ENCODE measurements at places on chromosomes 3 and 15.

DNA sequence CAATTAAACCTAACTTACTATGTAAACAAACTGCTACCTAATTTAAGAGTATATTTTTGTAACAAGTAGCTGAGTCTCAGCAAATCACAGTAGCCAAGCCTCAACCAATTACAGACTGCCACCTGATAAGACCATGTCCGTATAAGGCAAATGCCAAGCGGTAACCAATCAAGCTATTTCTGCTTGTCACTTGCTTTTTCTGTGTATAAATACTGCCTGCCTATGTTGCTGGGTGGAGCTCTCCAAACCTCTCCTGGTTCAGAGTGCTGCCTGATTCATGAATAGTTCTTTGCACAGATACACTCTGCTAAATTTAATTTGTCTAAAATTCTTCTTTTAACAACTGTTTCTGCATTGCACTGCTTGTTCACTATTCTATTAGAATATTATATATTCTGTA lies 42.6 kb downstream of the ZNF148 start:
- DNase-seq: no peak

DNA sequence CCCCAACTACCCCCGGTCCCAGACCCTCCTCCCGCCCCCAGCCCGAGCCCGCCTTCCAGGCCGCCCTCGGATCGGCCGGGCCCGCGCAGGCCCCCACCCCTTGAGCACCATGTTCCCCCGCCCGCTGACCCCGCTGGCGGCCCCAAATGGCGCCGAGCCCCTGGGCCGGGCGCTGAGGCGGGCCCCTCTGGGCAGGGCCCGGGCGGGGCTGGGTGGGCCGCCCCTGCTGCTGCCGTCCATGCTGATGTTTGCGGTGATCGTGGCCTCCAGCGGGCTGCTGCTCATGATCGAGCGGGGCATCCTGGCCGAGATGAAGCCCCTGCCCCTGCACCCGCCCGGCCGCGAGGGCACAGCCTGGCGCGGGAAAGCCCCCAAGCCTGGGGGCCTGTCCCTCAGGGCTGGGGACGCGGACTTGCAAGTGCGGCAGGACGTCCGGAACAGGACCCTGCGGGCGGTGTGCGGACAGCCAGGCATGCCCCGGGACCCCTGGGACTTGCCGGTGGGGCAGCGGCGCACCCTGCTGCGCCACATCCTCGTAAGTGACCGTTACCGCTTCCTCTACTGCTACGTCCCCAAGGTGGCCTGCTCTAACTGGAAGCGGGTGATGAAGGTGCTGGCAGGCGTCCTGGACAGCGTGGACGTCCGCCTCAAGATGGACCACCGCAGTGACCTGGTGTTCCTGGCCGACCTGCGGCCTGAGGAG lies 472 bp downstream of the CHST14 start:
- peak; percentile 39 for DNase-seq

DNA sequence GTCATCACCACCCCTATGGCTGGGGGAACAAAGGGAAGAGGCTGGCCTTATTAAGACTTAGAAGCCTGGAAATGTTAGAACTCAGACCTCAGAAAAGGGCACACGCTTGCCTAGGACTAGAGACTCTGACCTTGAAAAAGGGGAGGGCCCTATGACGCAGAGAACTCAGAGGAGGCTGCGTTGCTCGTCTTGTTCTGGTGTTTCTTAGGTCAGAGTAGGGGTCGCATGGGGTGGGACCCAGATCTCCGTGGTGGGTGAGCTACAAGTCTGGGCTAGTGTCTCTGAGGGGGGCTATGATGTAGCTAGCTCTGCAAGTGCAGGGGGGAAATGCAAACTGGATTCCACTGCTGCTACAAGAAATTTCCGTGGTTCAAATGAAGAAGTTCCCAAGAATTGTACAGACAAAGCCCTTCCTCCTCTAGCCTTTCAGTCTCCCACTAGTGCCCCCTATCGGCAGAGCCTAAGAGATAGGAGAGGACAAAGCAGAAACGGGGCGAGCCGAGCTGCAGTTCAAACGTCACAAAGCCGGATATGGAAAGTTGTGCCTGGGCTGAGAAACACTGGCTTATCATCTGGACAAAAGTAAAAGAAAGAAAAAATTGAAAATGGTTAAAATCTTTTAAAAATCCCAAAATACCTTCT lies 392.9 kb upstream of the ROBO2 start:
- DNase-seq: no peak

- no peak for DNase-seq
These were observed 114.8 kb downstream of the BBX start for GRCh38 chr3:107637416-107638183.

DNA sequence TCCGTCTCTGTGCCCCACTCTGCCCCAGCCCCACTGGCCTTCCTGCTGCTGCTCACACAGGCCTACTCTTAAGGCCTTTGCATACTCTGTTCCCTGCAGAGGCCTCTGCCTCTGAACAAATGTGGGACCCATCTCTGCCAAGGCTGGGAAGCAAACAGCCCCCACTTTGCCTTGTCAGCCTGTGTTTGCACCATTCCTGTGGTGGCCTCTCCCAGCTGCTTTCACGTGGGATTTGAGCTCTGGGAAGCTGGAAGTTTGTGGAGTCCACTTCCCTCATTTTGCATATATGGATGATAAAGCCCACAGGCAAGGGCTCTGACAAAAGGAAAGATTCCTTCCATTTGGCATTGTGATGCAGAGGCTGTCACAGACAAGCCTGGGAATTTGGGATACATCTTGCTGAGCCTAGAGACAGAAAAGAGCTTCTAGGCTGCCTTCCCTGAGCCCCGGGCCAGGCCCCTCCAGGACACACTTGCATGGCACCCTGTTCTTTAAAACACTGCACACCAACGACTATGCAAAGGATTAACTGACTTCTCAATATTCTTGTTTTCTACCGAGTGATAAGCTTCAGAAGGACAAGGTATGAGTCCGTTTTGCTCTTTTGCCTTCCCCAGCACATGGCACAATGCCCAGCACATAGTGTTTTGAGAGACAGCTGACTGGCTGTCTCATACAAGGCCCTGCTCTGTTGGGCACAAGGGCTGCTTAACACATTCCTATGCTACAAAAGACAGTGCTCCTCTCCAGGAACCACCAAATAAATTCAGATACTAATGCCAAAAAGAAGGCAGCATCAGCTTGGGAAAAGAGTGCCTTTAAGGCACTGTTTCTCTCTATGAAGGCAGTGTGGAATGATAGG lies 120.7 kb upstream of the TOPAZ1 start:
- no peak for DNase-seq
